ENCODE measurements at places on chromosomes 6 and 20. TPM values are rescaled to one million over a fixed set of nuclear protein-coding genes. Genes with fewer than 3 reads are reported as not detected.

DNA sequence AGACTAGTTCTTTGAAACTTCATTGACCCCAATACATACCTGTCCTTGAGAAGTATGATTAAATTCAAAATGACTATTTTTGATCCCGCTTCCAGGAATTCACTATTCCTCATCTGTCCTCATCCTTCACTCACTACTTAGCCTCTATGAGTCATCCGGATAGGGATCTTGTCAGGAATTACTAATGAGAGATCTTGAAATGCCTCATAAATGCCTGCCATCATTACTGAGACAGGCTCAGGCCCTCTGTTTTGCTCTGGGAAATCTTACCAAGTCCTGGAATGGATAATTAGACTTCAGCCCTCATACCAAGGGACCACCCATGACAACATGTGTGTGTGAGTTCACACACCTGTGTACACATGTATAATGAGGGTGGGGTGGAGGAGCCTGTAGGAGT is 2.8 kb upstream of the CYP24A1 start:
- H3K27ac ChIP-seq = no peak overlapping the region
- no peaks in the 10 kb centered on the region for H3K36me3 ChIP-seq
- H3K27me3 ChIP-seq = peaks cover 61% of the 10 kb centered on the region
- peaks cover 6% of the 10 kb centered on the region for H3K4me1 ChIP-seq
- no peak overlapping the region for H3K4me3 ChIP-seq
- no peak for DNase-seq

MCM3 gene
- total RNA-seq = 149 TPM

DNA sequence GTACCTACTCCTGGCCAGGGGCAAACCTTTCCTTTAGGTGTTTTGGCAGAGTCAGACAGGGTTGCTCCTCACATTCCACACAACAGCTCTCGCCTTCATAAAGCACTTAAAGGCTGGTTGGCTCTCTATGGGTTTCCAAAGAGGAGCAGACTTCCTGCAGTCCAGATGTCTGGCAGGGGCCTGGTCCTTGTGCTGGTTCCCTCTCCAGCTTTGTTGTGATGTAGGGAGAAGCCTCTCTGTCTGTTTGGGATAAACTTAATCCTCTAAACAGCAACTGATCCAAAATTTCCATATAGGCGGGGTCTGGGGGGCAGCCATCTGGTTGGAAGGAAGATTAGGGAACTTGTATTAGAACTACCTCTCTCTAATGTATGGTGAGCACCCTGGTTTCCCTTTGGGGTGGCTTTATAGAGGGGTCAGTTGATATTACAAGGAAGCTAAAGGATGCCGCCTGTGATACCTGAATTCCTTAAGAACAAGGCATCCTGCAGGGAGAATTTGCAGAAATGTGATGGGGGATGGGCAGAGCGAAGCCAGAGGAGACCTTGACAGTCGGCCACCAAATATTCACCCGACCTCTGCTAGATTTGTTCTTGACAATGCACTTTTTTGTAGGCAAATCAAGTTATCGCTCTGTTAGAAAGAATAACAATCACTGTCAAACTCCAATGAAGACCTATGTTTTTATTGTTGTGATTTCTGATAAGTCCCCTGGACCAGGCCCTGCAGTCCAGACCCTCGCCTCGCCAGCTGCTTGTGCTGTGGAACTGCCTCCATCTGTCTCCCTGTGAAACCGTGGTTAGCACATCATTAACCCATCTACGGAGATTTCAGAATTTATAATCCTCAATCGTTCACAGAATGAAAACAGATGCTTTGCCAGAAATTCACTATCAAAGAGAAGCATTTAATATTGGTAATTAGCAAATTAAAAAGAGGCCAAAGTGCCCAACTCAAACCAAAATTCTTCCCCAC is 94.0 kb upstream of the RALGAPA2 start:
- no peak overlapping the region for H3K4me3 ChIP-seq
- H3K36me3 ChIP-seq = no peaks in the 10 kb centered on the region
- no peak overlapping the region for H3K27ac ChIP-seq
- H3K4me1 ChIP-seq = no peaks in the 10 kb centered on the region

CCN5 gene
- total RNA-seq = not detected

DNA sequence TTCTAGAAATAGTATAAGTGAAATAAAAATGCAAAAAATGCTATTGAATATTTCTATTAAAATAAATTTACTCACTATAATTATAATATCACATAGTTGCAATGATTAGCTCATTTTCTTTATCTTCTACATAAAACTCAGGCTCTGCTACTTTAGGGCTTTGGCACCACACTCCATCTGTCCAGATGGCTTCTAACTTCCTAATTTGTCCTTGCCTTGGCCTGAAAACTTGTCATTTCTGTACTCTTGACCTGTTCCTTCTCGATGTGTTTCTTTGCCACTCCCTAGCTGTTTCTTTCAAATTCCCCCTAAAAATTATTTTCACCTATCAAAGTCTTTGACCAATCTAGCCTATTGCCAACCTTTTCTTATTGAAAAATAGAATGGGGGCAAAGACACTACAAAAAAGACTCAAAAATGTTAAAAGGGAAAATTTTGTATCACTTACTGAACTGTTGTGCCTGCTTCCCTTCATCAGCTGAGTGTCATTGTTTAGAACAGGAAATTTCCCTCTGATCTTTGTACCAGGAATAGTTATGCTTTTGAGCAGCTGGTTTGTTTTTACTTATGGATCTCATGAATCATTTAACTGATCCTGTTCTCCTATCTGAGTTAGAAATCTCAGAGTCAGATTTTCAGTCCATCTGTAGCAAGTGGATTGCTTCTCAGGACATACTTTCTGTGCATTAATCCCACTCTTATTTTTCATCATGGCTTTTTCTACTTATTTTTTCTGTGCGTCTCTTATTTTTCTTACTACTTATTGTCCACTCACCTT is 279.2 kb upstream of the CNR1 start:
- no peak for DNase-seq
- H3K27me3 ChIP-seq = no peaks in the 10 kb centered on the region
- H3K36me3 ChIP-seq = no peaks in the 10 kb centered on the region

ZSWIM1 gene
- 12.9 TPM for total RNA-seq

GRCh38 chr20:4281258-4282055 is 266.1 kb upstream of the RNF24 start:
- no peaks in the 10 kb centered on the region for H3K36me3 ChIP-seq
- H3K4me3 ChIP-seq = no peak overlapping the region
- no peak overlapping the region for H3K27ac ChIP-seq
- DNase-seq = no peak

- DNase-seq = no peak
- H3K4me1 ChIP-seq = no peaks in the 10 kb centered on the region
- H3K27ac ChIP-seq = no peak overlapping the region
- no peak overlapping the region for H3K4me3 ChIP-seq
- no peaks in the 10 kb centered on the region for H3K27me3 ChIP-seq
- no peaks in the 10 kb centered on the region for H3K36me3 ChIP-seq
These were observed 9.2 kb downstream of the SCP2D1 start for GRCh38 chr20:18822832-18823231.

GRCh38 chr6:30720738-30721197 is 616 bp downstream of the TUBB start:
- DNase-seq = peak; percentile 62
- peak overlapping the region; percentile 88 for H3K27ac ChIP-seq
- H3K27me3 ChIP-seq = no peaks in the 10 kb centered on the region
- peak overlapping the region; percentile 96 for H3K4me3 ChIP-seq

GRM1 gene
- 0.54 TPM for total RNA-seq

SCRT2 gene
- not detected for total RNA-seq

- no peaks in the 10 kb centered on the region for H3K27me3 ChIP-seq
- H3K27ac ChIP-seq = no peak overlapping the region
- DNase-seq = no peak
- H3K4me1 ChIP-seq = peaks cover 1% of the 10 kb centered on the region
These were observed 504.3 kb upstream of the MARCKS start for GRCh38 chr6:113352831-113353230.

DNA sequence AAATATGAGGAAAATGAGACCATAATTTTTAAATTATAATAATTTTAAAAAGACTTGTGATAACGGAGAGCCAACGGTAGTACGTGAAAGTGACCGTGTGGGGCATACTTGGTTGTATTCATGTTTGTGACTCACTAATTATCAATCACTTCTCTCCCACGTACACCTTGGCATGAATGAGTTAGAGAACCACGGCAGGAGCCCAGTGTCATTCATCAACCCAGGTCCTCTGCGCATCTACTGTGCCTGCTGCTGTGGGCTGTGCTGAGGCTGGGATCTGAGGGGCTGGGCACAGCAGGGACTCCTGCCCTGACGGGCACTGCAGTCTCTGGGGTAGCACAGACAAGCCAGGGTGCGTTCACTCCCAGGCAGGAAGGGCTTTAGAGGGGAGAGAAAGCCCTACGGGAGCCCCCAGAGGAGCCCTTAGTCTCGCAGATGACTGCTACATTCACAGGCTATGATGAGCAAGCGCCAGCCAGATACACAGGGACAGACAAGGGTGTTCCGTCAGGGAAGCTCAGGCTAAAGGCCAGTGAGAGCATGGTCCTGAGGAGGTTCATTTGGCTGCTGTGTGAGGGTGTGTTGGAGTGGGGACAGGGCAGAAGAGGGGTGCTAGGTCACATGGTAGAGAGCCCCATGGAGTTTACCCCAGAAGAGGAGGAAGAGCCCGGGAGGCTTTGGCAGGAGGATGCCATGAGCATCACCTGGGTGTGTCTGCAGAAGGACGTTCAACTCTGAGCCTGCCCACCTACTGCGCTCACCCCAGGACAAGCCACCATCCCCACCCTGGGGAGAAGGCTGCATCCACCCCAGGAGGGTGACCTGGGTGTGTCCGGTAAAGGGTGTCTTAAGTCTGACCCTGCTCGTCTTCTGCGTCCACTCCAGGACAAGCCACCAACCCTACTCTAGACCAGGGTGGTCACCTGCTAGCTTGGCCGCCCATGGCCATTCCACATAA is 8.2 kb upstream of the RPS6KA2 start:
- no peak for DNase-seq
- H3K27me3 ChIP-seq = peaks cover 6% of the 10 kb centered on the region
- no peak overlapping the region for H3K27ac ChIP-seq
- H3K4me1 ChIP-seq = peaks cover 10% of the 10 kb centered on the region
- no peaks in the 10 kb centered on the region for H3K36me3 ChIP-seq
- no peak overlapping the region for H3K4me3 ChIP-seq

MUCL3 gene
- total RNA-seq = not detected

- H3K36me3 ChIP-seq = no peaks in the 10 kb centered on the region
- no peaks in the 10 kb centered on the region for H3K4me1 ChIP-seq
- no peak for DNase-seq
- H3K27ac ChIP-seq = no peak overlapping the region
These were observed 269.3 kb upstream of the FKBP1C start for GRCh38 chr6:62942000-62942399.

DNA sequence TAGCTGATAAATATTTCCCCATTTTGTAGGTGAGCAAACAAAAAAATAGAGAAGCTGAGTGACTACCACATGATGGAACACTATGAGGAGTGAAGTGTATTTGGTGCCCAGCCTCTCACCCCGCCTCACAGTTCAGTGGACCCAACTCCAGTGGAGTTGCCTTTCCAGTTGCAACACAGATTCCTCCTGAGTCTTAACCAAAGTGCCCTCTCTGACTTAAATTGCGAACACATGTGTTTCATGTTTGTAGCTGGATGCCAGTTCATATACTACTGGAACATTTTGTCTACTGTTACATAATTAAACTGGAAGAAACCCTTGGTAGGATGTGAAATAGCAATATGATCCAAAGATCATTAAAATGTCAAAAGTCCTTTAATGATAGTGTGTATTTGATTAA is 448.9 kb downstream of the COL12A1 start:
- no peaks in the 10 kb centered on the region for H3K36me3 ChIP-seq
- no peak overlapping the region for H3K27ac ChIP-seq
- no peak overlapping the region for H3K4me3 ChIP-seq
- DNase-seq = no peak

DNA sequence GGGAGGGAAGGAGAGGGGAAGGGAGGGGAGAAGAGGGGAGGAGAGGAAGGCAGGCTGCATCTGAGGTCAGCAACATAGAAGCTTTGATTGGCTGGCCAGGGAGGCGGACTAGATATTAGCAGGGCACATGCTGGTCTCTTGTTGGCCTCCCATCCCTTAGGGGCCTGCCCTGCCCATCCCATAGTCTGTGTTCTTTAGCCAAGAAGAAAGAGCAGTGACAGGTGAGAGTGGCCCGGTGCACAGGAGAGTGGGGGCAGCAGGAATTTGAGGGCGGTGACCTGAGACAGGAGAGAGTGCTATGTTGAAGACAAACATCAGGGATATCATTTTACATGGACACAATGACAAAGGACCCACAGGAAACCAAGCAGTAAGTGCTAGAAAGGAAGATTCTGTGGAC is 413.5 kb downstream of the SYNE1 start:
- DNase-seq = no peak
- H3K4me1 ChIP-seq = no peaks in the 10 kb centered on the region
- no peak overlapping the region for H3K27ac ChIP-seq
- H3K27me3 ChIP-seq = no peaks in the 10 kb centered on the region

GRCh38 chr6:42084889-42085288 is 34.6 kb downstream of the TAF8 start:
- H3K27me3 ChIP-seq = no peaks in the 10 kb centered on the region
- H3K4me1 ChIP-seq = no peaks in the 10 kb centered on the region
- H3K27ac ChIP-seq = no peak overlapping the region
- DNase-seq = no peak
- no peak overlapping the region for H3K4me3 ChIP-seq

DNA sequence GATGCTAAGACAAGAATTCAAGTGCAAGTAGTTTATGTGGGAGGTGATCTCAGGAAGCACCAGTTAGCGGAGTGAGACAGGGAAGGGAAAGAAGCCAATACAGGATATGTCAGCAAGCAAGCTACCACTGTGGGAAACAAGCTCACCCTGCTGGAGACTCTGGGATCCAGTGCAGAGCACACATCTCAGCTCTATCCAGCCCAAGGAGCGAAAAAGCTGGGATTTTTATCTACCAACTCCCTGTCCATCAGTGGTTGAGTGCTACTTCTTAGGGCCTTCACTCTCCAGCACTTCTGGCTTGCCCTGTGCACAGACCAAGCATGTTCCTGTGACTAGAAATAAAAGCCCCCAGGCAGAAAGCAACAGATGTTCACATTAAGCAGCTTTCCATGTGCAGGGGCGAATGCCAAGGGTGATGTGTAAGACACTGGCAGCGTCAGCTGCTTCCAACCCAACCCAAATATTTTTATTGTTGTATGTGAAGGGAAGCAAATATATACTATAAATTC is 10.8 kb upstream of the RNF24 start:
- peak; percentile 52 for DNase-seq
- H3K4me3 ChIP-seq = no peak overlapping the region
- H3K27ac ChIP-seq = no peak overlapping the region
